ENCODE measurements at places on chromosomes 1 and 21.

DNA sequence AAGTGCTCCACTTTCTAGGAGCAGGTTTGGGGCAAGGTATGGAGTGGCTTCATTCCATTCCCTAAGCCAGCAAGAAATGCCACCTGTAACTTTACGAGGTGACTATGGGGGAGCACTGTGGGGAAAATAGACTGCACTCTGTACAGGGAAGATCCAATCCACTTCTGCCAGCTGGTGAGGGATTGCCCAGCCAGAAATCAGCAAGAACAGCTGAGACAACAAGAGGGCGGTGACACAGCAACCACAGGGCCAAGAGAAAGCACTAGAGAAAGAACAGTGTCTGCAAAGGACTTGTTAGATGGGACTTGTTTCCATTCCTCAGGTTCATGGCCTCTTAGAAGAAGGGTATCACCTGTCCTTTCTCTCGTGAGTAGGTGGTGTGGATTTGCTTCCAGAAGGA, 19.6 kb downstream of the CAPN8 start:
- no peak for DNase-seq

- no peak for DNase-seq
These were observed 127.6 kb upstream of the VAMP3 start for GRCh38 chr1:7643530-7643929.

DNA sequence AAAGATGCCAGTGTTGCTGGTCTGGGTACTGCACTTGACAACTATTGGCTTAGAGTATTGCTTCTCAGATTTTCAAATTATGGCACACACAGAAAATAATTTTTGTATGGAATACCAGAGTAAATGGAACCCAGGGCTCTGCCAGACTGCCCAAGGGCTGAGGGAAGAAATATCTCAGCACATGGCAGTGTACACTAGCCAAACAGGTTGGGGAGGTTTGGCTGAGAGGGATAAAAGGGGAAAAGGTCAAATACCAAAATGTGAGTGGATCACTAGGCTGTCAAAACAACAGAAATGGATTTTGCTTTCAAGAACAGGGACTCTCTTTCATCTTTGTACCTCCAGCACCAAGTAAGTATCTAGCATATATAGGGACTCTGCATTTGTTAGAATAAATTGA, 3.0 kb upstream of the RGS8 start:
- DNase-seq: no peak

GRCh38 chr21:43733529-43734071, 14.7 kb downstream of the PDXK start:
- no peak for DNase-seq

DNA sequence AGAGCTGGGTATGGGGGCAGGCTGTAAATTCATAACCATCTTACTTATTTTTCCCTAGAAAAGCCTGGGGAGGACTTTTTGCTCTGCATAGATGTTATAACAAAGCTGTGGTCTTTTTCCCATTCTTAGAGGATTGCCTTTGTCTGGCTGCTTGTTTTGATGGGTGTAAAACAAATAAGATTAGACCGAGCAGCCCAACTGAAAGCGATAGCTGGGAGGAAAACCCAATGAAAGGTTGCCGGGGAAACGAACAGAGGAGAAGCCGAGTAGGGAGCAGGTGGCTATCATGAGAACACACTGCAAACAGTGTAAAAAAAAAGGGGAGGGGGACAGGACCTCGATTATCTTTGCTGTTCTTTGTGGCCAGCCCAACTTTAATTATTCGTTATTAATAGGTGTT, 1.9 kb downstream of the ELAVL4 start:
- DNase-seq: no peak

All from stimulated activated CD8-positive, alpha-beta memory T cell treated with anti-CD3 and anti-CD28 coated beads, Interleukin-4, amount 100 ng/mL, for 1 hour (primary cell).